Breast epithelium (tissue), 4 donors: ENCODE measurements at places on chromosomes 6 and 20.

DNA sequence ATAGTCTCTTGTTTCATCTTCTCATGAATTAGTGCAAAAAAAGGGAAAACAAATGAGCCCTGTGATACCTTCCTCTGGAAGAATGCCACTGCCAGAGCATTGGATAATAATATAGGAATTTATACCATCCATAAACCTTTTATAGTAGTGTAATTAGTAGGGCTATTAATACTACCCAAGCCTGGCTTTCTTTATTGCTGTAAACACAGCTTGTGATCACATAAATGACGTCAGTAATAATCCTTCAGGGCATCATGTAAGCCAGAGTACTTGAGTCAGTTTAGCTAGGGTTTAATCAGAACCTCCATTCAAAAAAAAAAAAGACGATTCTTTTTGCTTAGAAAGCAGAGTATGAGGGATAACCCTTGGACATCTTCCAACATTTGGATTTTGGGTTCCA lies 264.8 kb downstream of the SLC35F1 start:
- no peak for DNase-seq

DNA sequence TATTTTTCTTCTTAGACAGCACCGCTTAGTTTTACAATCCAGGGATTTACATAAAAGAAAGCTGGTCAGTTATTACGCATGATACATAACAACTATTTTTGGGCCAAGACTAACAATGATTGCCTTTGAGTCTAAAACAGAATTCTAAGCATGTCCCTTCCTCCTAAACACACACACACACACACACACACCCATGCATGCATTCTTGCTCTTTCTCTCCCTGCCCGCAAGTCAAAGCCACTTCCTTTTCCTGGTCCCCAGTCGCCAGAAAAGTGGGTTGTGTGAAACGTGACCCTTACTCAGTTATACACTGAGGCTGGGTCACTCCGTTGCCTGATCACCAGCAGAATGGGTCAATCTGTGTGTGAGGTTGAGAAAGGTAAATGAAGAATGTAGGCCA lies 31.4 kb downstream of the FYN start:
- no peak for DNase-seq

GRCh38 chr20:2421247-2421646 lies 40.5 kb downstream of the TGM6 start:
- DNase-seq, result no peak

- no peak for DNase-seq
Measured at GRCh38 chr6:82554666-82555065, 191.0 kb downstream of the TPBG start.

DNA sequence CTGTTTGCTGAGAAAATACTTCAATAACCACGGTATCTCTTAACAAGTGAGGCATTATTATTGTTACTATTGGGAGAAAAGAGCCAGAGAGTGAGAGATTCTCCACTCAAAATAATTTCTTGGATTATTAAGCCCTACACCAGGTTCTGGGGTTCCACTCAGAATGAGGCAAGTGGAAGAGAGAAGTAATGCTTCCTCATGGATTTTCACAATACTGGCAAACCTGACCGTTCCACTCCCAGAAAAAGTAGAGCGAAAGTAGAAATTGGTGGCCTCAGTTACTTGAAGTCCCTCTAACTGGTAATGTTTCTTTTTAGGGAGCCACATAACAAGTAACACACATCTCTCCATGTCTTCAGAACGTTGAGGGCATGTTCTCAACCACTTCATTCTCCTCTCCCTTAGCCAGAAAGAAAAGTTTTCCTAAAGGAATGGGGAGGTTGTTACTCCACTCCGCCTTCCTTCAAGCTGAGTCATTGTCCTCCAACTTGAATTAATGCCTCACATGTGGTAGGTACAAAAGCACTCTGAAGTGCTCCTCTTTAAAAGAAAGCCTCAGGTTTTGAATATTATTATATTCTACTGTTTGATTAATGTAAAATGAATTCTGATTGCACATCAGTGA lies 1.9 kb downstream of the BAG2 start:
- DNase-seq, result no peak

GRCh38 chr6:109239160-109239559 lies 143.1 kb downstream of the CD164 start:
- DNase-seq, result no peak

DNA sequence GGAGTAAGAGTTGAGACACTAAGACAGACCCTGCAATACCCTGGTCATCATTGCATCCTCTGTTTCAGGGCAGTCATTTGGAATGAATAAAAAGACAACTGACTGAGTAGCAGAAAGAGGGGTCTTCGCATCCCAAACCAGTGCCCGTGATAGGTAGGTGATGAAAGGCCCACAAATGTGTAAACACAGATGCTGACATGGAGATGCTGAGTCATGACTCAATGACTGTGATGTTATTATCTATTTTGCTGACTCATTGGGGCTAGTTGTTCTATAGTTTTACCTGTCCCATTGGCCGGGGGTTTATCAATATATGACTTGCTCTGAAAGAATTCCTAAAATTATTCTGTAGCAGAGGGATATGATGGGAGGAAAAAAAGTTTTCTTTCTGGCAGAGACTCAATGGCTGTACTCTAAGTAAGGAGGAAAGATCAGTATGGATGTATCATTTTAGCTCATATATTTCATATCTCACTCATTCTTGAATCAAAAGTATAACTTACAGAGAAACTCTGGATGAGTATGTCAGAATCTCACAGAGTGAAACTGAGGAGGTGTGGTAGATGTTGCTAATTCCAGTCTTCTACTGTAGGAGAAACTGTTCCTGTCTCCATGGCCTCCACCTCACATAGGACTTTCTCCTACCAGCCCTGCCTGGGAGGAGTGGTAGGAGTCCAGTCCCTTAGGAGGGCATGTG lies 119.9 kb upstream of the PREP start:
- no peak for DNase-seq

DNA sequence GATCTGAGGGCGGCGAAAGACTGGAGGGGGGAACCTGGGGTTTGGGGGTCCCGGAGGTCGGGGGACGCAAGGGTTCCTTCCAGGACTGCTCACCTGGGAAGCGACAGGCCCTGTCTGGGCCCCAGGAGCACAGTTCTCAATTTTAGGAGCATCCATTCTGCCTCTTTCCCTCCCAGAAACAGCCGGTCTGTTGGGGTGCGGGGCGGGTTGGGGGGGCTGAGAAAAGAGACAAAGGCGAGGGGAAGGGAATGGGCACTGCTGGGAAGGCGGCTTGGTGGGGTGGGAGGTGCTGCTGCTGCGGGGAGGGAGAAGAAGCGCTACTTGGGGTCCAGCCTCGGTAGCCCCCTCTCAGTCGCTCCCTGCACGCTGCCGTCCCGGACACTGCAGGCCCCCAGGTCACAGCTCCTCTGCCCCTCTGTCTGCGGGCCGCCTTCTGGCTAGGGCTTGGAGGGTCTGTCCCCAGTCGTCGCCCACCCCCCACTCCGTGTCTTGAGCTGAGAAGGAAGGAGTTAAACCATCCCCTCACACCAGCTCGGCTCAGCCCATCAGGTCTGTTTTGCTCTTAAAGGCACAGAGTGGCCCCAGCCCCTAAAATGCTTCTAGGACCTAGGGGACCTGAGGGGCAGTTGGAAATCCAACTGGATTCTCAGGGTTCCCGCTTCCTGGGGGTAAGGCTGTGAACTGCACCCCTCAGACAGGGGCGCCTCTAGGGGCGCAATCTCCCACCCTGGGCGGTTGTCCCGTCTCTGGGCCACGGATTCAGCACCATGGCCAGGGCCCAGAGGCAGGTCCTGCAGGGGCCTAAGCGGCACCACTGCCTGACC lies 690 bp downstream of the GDAP1L1 start:
- no peak for DNase-seq

DNA sequence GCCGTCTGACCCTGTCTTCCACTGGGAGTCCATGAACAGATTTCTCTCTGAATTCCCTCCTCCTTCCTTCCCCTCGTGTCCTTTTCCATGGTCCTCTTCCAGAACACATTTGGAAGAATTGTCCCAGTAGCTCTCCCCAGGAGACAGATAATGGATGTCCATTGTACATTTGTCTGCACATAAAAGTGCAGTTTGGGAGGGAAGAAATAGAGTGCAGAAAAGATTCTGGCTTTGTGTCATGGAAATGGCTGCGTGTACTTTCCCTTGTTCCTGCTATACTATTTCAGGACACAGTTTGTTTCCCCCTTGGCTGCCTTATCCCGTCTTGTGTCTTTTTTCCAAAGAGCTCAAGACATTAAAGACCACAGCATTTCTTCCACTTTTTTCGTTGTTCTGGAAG lies 127.6 kb downstream of the SYNDIG1 start:
- no peak for DNase-seq
